Osteocyte (in vitro differentiated cells): ENCODE measurements at places on chromosomes 1 and 21.
A peak's percentile ranks its signal among the peaks of the same experiment; 100 is the strongest.

- no peak for DNase-seq
Observed at GRCh38 chr1:150257624-150258585, at the start of gene CA14. TSS of gene CA14 (plus strand) at chr1:150257774. CDS start at chr1:150258129, 355 bp downstream.

- DNase-seq: no peak
Observed at GRCh38 chr1:225260319-225260718, 167.5 kb downstream of the LBR start.

- no peak for DNase-seq
Observed at GRCh38 chr1:77031106-77031662, 163.9 kb downstream of the ST6GALNAC5 start.

DNA sequence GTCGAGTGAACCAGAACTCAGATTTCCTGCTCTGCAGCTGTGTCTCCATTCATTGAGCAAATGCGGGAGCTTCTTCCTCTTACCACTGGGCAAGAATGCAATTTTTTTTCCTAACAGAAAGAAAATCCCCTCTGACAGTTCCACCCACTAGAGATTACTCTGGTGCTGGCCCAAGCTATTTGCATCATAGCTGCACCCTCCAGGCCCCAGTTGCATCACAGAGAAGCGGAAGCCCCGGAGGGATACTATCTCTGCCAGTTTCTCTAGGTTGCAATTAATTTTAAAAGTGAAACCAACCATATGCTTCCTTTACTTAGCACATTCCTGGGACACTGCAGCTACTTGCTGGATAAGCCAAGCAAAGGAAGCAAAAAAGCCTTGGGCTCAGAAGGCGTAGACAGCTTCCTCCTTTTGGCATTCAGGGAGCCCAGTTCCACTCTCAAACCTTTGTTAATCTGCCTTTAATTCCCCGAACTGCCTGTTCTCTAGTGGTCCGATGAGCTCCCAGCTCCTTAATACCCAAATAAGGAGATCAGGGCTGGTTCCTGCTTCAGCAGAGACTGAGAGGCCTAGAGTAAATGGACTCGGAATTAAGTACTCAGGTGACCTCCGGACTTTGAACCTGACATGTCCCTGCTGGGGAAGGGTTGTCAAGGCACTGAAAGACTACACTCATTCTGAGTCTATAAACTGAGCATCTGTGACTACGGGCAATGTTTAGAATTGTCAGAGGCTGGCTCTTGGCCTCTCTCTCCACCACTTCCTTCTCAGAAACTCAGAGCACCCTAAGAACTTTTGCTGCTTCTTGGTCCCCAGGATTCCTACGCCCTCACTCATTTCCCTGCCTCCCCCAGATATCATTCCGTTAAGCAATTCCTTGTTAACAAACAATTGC, 72.5 kb upstream of the TNFSF18 start:
- no peak for DNase-seq

GRCh38 chr21:33395891-33396331, 7.3 kb upstream of the IFNGR2 start:
- DNase-seq: no peak

DNA sequence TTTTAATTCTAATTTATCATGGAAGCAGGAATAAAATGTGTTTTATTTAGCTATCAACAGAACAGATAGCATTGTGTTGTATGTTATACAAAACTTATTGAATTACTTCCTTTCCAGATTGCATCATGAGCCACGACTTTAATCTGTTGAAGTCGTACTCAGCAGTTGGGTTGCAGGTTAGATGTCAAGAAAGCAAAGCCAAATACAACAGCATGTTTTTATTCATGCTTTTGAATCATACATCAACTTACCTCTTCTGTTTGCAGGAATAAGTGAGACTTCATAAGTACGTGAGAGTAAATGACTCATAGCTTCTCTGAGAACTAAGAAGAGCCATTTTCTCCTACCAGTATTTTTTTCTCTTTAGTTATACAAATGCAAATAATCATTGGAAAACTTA, 110.8 kb upstream of the ADGRL4 start:
- no peak for DNase-seq

DNA sequence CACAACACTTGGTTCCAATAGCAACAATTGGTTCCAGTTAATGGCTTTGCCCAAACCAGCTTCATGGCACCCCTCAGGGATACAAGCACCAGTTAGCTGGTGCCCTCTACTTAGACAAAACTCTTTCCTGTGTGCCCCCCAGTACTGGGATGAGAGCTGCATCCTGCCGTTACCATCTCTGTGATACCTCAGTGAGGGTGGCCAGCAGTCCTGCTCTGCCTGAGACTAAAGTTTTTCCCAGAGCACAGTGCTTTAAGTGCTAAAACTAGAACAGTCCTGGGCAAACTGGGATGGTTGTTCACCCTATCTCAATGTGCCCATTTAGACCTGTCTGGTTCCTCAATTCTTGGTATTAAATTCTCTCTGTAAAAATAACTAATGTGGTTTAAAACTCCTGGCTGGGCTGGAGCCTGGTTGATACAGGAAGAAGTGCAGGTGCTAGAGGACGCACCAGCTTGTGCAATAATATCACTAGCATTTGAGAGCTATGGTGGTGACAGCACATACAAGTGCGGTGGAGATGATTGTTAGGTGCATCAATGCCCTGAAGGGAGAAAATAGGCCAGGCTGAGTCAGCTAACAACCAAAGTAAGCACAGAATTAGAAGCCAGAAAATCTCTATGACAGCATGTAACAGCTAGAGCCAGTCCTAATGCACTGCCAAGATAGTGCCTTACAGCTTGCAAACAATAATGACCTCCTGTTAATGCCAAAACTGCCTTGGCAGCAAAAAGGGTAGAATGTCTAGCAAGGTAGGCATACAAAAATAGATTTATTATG, 179.8 kb upstream of the GALNT2 start:
- DNase-seq: peak; percentile 49

DNA sequence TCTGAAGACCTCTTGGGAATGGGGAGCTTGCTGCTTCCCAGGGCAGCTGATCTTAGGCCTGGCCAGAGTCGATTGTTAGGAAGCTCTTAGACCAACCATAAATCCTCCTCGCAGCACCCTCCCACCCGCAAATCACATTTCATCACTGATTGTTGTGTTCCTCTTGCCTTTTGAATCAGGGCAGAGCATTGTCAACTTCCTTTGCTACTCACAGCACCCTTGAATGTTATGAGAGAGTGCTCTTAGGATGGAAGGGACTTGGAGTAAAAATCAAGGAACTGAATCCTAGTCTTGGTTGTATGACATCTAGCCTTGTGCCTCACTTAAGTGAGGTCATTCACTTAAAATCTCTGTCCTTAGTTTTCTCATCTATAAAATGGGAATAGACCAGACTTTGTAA, 3.0 kb downstream of the VASH2 start:
- DNase-seq: no peak

DNA sequence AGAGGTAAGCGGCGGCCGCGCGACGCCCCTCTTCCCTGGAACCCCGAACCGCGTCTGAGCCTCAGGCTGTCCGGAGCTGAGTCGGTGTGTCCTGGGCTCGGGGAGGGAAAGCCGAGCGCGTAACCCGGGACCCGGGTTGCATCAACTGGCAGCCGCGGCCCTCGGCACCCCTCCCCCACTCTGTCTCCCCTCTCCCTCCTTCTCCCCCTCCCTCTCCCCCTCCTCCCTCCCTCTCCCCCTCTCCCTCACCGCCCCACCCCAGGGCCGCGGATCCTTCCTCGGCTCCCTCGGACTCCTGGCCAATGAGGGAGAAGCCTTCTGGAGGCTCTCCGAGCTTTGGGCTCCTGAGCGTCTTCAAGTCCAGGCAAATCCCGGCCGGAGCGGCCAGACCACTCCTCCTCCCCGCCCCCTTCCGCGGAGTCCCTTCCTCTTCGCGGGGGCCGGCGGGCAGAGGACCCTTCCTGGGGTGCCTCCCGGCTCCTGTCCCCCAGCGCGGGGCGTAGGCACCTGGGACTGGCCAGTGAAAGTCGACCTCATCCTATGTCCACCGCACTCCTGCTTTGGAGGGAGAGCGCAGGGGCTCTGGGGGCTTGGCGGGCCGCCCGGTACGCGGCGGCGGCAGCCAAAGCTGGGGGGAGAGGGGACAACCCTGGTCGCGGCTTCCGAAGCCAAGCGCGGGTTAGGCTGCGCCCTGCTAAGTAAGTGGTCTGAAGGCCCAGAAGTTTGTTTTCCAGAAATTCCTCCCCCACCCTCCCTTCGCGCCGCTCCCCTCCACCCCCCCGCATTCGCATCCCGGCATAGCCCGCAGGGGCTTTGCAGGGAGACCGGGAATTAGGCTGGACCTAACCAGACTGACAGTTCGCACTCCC, 850 bp downstream of the SESN2 start:
- peak; percentile 92 for DNase-seq

- no peak for DNase-seq
Observed at GRCh38 chr21:31665397-31665796, 5.9 kb downstream of the SOD1 start.

- no peak for DNase-seq
Observed at GRCh38 chr1:228552596-228553176, 65.5 kb downstream of the RNF187 start.

DNA sequence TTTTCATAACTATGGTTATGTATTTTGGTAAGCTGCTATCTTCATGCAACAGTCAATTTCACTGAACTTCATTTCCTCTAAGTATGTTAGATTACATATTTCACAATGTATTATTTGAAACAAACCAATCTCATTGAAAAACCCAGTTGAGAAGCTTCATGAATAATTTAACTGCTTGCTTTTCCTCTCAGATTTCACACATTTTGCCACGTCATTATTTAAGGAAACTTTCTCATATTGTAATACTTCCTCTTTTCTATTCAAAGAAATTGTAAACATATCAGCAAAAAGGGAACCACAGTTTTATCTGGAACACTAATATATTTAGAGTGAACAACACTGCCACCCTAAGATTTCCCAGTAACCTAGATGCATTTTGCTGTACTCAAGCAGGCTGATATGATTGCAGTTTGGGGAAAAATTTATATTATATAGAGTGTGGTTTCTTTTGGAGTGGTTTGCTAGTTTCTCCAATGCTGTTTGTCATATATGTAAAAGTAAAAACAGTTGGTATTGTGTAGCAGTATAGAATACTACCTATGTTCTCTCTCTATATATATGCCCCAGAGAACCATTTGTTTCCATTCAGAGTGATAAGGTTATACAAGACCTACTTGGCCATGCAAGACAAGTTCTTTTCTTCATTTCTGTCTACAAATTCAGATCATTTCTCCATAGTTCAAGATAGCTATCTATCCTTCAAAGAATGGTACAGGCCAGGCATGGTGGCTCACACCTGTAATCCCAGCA, 28.4 kb upstream of the AHCTF1 start:
- DNase-seq: no peak

DNA sequence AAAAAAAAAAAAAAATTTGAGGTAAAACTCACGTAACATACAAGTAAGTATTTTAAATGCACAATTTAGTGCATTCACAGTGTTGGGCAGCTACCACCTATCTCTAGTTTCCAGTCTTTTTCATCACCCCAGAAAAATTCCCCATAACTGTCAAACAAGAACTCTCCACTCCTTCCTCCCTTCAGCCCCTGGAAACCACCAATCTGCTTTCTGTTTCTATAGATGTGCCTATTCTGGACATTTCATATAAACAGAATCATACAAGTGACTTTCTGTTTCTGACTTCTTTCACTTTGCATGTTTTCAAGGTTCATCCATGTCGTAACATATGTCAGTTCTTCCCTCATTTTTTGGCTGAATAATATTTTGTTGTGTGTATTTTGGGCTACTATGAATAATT, 24.9 kb upstream of the ETS2 start:
- no peak for DNase-seq

- no peak for DNase-seq
Observed at GRCh38 chr1:180177931-180178330, 23.3 kb downstream of the QSOX1 start.

- no peak for DNase-seq
Observed at GRCh38 chr1:15328351-15329103, 81.2 kb upstream of the EFHD2 start.

GRCh38 chr1:40592107-40592803, 60.8 kb downstream of the ZNF684 start:
- DNase-seq: no peak

- no peak for DNase-seq
Observed at GRCh38 chr1:151596166-151596953, 15.5 kb upstream of the SNX27 start.

- no peak for DNase-seq
Observed at GRCh38 chr1:36968730-36969129, 65.6 kb downstream of the GRIK3 start.

- DNase-seq: no peak
Observed at GRCh38 chr1:107538502-107538901, 397.7 kb downstream of the NTNG1 start.

GRCh38 chr1:91672601-91673161, 172.0 kb downstream of the CDC7 start:
- DNase-seq: no peak

DNA sequence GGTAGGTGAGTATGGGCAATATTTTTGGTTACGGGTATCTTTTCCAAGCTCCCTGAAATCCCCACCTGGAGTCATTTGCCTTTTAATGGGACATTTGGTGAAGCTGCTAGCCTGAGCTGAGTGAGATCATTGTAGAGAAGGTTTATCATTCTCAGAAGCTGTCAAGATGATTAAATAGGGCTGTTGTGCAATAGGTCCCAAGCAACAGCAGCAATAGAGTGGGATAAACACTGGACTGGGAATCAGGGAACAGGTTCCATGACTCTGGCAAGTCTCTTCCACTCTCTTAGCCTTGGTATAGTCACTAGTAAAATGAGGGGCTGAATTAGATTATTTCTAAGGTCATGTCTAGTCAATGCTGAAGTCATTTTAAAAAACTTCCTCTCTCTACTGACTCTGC, 30.3 kb upstream of the FAM78B start:
- no peak for DNase-seq

GRCh38 chr1:27588256-27589232, 15.4 kb downstream of the AHDC1 start:
- DNase-seq: no peak

GRCh38 chr1:54070171-54070837, 16.9 kb downstream of the TCEANC2 start:
- DNase-seq: no peak

DNA sequence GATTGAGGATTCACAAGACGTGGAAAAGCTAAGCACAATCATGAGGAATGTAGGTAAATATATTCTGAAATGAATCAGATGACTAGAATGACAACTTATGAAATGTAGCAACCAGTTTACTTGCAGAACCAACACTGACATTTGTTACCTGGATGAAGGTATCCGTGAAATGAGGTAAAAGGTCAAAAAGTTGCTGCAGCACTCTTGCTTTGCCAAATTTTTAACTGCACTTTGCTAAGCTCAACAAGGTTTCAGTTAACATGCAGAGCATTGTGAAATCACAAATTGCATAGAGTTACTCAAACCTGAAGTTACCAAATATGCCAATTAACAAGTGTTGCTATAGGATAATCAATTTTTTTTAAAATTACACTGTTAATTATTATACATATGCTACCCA, 1280.1 kb downstream of the KCNT2 start:
- DNase-seq: no peak

GRCh38 chr1:109874445-109874844, 36.2 kb upstream of the CSF1 start:
- DNase-seq: no peak

- peak; percentile 54 for DNase-seq
Observed at GRCh38 chr21:42829417-42829816, 49.9 kb downstream of the WDR4 start.
